Muscle of back (tissue), 13 donors: ENCODE measurements at places on chromosomes 16 and 17.

GRCh38 chr17:7403043-7403726, 712 bp downstream of the TMEM256 start:
- no peak for DNase-seq

GRCh38 chr16:81409016-81409556, 35.5 kb upstream of the CMIP start:
- no peak for DNase-seq

- no peak for DNase-seq
Measured at GRCh38 chr16:87580855-87581261, 21.4 kb upstream of the JPH3 start.

- DNase-seq = no peak
Measured at GRCh38 chr17:6276711-6277110, 158.2 kb downstream of the AIPL1 start.

GRCh38 chr17:42288803-42289610, 709 bp downstream of the STAT5A start:
- DNase-seq = peak; percentile 68

- no peak for DNase-seq
Measured at GRCh38 chr17:66535611-66536010, 233.2 kb downstream of the PRKCA start.

DNA sequence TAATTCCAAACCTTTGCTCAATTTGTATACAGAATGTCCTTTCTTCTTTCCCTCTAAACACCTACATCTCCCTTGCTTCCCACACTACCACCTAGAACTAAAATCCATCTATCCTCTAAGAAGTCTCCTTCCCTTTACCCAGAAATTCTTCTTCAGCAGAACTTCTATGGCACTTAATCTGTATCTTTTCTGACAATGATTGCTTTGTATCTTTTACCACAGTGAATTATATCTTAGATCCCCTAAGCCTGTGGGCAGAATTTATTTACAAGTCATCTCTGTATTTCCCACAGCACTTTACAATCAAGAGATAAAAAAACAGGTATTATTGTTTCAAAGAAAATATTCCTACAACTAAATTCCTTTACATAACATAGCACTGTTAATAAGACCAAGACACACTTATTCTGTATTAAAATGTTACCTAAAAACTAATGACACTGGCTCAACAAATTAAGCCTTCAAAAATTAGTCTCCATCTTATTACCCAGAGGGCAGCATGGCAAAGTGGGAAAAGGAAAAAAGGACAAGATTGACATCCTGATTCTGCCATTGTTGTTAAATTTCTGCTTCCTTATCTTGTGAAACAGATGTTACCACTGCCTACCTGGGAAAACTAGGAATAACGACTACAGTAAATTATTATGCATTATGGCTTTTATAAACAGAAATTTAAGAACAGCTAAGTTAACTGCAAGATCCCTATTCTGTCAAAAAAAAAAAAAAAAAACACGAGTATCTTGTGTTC, 42.8 kb downstream of the KANSL1 start:
- no peak for DNase-seq

GRCh38 chr16:188674-189073, 8.4 kb downstream of the HBQ1 start:
- DNase-seq = no peak

- peak; percentile 47 for DNase-seq
Measured at GRCh38 chr17:44502598-44503146, 534 bp downstream of the GPATCH8 start.

DNA sequence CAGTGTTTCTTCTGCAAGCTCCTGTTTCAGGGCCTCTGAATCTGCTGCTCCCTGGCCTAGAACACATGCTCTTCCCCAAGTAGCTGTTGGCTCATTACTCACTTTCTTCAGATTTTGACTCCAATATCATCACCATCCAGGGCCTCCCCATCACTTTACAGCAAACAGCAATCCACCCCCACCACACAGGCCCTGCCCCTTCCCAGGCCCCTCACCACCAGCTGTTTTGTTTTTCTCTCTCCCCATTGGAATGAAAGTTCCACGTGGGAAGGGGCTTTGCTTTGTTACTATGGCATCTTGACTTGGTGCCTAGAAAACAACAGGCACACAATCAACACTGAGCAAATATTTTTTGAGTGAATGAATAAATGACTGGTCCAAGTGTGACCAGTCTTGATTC, 4.0 kb downstream of the TMEM170A start:
- peak; percentile 51 for DNase-seq

DNA sequence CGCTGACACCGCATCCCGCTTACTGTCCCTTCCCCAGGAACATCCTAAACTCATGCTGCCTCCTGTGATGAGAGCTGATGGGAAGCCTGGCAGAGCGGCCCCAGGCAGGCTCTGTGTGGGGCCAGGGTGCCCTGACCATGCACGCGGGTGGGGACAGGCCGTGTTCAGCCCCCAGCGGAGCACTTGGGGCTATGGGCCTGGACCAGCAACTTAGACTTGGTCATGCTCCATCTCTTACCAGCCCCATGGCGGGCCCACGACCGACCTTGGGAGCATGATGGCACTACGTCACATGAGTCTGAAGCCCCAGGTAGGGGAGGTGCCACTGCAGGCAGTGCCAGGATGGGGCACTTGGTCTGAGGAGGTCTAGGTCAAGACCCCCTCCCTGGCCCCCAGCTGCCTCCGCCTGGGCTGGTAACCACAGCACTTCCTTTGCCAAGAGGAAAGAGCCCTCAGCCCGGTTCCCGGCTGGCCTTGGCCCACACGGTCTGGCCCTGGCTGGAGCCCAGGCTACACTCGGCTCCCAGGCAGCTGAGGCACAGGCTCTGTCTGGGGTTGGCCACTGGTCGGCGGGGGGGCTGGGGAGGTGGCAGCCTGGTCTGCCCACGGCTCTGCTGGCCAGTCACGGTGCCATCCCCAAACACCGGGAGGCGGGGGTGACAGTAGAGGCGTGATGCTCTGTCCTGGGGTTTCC, 25.7 kb downstream of the BAHCC1 start:
- DNase-seq = no peak

DNA sequence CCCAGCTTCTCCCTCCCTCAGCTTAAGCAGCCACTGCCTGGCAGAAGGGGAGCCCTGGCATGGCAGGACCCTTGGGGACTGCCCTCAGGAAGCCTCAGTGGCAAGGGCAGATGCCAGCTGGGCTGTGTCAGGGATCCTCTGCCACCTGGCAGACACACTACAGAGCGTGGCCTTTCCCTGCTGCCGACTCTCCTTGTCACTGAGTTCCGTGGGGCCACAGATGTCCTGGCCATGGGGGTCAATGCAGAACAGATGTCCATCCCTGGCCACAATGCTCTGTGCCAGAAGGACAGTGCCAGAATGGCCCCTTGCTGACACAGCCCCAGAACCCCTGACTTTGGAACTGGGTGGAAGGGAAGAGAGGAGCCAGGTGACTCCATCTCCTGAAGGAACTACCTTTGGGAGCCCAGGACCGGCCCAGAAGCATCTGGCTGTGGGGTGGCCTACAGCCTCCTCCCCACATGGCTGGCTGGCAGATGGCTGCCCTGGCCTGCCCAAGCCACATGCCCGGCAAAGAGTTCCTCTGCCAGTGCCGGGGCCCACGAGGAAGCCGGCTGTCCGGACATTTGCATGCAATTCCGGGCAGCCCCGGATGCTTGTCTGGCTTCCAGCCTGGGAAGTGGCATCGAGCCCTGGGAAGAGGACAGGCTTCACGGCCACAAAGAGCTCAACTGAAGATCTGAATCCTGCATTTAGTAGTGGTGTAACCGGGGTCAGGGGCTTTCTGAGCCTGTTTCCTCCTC, 24.1 kb downstream of the NPTX1 start:
- no peak for DNase-seq

DNA sequence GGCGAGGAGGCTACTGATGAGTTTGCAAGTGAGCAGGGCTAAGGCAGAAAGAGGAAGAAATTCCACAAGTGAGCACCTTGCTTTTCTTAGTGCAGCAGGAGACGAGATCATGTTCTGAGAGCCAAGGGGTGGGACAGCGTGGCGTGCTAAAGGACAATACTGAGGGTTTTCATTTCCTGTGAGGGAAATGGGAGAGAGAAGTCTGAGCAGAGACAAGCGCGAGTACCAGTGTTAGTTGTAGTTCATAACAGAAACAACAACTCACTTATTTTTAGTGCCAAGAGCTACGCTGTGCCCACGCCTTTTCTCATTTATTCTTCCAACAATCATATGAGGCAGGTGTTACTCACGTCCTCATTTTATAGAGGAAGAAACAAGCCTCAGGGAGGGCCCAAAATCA, 2.3 kb downstream of the SPACA3 start:
- no peak for DNase-seq
